Islet precursor cell (in vitro differentiated cells): ENCODE measurements at places on chromosomes 5 and 9.
A peak's percentile ranks its signal among the peaks of the same experiment; 100 is the strongest.

DNA sequence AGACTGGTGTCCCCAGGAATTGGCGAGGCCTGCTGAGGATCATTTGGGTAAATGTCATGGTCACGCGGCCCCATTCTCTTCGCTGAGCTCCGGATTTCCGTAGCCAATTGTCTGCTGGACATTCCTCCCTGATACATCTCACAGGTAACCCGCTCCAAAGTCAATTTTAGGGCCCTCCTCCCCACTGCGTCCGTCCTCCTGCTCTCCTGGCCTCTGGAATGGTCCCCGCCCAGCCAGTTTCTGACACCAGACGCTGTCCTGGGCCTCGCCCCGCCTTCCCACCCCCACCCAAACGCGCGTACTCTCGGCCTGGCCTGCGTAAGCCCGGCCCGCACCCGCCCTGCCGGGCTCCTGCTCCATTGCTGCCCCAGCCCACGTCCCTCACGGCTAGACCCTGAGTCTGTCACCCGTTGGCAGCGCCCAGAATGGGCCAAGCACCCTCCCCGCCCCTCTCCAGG, 202.0 kb downstream of the AUH start:
- DNase-seq: peak; percentile 74

GRCh38 chr5:3833566-3833965, 237.9 kb downstream of the IRX1 start:
- DNase-seq: no peak

- DNase-seq: no peak
Observed at GRCh38 chr9:70936536-70936935, 184.9 kb downstream of the TRPM3 start.

GRCh38 chr5:163383754-163384153, 53.6 kb upstream of the CCNG1 start:
- DNase-seq: no peak

DNA sequence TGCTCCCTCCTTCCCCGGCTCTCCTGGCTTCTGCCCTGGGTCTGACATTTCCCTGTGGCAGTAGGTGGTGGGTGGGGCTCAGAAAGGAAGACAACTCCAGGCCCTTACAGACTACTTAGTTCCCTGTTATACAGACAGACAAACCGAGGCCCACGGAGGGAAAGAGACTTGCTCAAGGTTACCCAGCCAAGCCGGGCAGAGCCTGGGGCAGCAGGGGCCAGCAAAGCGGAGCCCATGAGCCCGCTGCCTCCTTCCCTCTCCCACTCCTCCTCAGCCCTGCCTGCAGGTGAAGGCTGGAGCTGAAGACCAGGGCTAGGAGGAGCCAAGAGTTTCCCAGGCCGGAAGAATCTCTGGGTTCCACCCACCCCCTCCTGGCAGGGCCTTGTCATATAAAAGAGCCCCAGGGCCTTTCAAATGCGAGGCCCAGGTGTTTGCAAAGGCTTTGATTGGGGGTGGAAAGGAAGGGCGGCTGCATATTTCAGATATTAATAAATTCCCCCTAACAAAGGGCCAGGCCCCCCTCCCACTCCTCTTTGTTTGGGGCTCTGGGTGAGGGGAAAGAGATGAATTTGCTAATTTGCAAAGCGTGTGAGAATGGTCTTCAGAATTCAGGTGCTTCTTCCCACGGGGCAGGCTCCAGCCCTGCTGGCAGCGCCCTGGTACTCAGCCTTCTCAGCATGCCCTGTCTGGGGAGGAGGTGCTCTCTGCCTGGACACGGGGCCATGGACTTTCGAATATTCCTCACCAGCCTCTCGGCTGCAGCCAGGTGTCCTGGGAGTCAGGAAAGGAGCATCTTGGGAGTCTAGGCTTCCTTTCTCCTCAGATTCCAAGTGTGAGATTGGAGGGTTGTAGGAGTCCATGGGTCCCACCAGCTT, 21.5 kb downstream of the SLC6A7 start:
- DNase-seq: peak; percentile 77

- DNase-seq: no peak
Observed at GRCh38 chr5:96856371-96856770, 19.9 kb upstream of the ERAP2 start.

GRCh38 chr5:95881833-95882232, 59.3 kb upstream of the GLRX start:
- DNase-seq: no peak

GRCh38 chr9:27005491-27005890, at the start of gene LRRC19:
Gene LRRC19 (minus strand): TSS chr9:27005672. CDS start chr9:26999694, 5,978 bp downstream.
- no peak for DNase-seq

DNA sequence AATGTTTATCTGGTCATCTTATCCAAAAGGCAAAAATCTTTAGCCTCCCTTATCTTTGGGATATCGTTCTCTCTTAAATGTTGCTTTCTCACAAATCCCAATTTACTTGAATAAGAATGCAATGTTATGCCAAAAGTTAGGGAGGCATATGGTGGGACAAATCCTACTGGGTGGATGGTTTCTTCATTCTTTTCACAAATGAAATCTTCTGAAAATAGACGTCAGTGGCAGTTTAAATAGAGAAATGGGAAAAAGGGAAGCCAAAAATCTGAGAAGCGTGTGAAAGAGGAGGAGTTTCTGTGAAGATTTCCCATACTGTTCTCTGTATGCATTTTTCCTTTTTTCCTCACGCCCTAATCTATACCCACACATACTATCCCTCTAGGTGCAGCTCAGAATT, 2.5 kb upstream of the PCDHAC1 start:
- no peak for DNase-seq

DNA sequence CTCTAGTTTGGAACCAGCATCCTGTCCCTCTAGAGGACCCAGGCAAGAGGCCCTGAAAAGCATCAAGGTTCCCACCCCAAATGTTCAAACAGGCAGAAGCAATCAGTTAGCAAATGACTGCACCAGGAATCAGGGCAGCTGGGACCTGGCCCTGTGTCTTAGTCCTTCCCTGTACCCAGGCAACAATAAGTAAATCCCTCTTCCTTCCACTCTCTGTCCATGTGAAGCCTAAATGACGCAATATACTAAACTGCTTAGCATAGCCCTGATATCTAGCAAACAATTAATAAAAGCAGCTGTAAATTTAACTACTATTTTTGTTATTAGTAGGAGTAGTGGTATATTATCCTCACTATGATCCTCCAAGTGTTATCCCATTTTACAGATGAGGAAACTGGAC, 13.2 kb upstream of the ADRA1B start:
- DNase-seq: no peak

DNA sequence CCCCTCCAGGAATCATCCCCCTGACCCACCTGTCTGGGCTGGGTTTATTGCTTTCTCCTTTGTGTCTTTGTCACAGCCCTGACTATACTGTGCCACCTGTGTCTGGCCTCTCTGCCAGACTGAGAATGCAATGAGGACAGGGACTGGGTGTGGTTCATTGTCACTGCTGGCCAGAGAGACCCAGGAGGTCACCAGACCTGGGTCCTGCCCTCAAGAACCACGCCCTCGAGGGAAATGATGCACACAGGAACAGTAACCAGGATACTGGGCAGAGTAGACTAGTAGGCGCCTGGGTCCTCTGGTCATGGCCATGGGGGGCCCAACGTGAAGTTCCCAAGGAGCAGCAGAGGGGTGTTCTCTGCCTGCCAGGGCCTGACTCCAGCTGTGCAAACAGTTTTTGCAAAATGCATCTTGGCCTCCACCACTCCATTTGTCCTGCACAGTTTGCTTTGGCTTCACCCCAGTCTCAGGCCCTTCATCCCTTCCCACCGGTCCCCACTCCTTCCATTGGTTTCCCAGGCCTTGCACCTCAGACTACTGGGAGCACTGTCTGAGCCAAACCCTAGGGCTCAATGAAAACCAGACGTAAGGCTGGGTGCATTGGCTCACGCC, 17.8 kb downstream of the RGS3 start:
- DNase-seq: peak; percentile 35

- DNase-seq: no peak
Observed at GRCh38 chr5:89299998-89300397, 417.0 kb upstream of the MEF2C start.

- DNase-seq: peak; percentile 62
Observed at GRCh38 chr5:38670878-38671277, 114.4 kb upstream of the LIFR start.

GRCh38 chr5:105670596-105670995, 2000.1 kb downstream of the EFNA5 start:
- DNase-seq: no peak

GRCh38 chr5:157100140-157100679, 8.6 kb downstream of the HAVCR2 start:
- DNase-seq: no peak

- DNase-seq: no peak
Observed at GRCh38 chr5:181283347-181283746, 22.4 kb upstream of the TRIM52 start.

DNA sequence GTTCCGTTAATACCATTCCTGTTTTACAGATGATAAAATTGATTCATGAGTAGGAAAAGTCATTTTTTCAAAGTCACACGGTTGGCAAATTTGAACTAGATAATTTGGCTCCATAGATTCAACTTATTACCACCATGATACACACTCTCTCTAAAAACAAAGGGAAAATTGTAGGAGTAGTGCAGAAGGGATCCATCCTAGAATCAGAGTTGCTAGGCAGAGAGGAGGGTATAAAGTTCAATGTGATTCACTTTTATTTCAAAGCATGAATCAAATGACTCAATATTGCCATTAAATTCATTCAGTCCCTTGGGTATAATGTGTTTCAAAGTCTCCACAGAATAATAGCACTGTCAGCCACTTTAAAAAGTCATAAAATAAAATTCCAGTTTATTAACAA, 747.2 kb upstream of the ACO1 start:
- DNase-seq: no peak

- no peak for DNase-seq
Observed at GRCh38 chr9:21923694-21924093, 70.5 kb downstream of the CDKN2A start.

DNA sequence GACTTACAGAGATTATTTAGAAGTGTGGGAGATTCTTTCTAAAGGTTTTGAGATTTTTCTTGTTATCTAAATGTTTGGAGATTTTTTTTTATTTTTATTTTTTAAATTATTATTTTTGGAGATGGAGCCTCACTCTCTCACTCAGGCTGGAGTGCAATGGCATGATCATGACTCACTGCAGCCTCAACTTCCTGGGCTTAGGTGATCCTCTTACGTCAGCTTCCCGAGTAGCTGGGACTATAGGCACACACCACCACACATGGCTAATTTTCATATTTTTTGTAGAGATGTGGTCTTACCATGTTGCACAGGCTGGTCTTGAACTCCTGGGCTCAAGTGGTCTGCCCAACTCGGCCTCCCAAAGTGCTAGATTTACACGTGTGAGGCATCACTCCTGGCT, 694.5 kb downstream of the TLE1 start:
- DNase-seq: no peak
